ENCODE measurements at places on chromosomes 16 and 17.

DNA sequence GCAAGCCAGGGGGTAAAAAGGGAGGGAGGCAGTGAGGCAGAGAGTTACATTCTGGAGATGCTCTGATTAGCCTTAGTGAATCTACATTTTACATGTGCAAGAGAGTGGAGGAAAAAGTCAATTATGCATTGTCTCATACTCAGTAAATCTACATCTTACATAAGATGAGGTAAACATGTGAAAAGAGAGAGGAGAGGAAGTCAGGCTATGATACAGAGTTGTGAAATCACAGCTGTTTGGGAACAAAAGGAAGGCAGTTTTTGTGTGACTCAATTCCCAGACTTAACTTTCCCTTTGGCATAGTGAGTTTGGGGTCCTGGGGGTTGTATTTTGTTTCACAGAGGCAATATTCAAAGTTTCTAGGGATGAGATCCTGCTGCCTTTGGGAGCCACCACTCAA lies 67.8 kb downstream of the GP2 start:
- DNase-seq: no peak

- DNase-seq: no peak
Measured at GRCh38 chr17:42253578-42253977, 22.6 kb downstream of the STAT5B start.

GRCh38 chr16:77662246-77662645 lies 60.1 kb upstream of the NUDT7 start:
- DNase-seq: no peak

GRCh38 chr17:65017207-65017774 lies 39.2 kb downstream of the GNA13 start:
- no peak for DNase-seq

DNA sequence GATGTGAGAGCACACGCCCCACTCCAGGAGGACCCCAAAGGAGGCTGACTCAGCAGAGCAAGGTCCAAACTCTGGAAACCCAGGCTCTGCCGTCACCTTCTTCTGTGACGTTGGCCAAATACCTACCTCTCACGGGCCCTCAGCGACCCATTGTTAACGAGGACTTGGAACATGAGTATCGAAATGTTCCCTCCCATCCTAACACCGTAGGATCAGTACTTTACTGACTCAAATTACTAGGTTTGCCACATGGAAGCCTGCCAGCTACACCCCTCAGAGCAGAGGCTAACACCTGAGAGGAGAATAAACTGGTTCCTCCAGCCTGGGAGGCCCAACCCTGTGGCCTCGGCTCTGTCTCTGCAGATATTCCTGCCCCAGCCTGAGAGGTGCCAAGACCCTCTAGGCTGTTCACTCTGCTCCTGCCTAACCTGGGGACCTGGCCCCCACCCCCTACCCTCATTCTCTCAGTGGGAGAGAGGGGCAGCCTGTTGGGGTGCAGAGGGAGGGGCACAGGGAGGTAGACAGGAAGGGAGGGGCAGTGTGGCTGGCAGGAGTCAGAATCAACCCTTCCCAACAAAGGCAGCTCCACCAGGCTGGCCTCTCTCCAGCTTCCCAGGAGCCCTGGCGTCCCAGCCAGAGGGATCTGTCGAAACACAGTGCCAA lies 4.4 kb downstream of the PITPNM3 start:
- no peak for DNase-seq

DNA sequence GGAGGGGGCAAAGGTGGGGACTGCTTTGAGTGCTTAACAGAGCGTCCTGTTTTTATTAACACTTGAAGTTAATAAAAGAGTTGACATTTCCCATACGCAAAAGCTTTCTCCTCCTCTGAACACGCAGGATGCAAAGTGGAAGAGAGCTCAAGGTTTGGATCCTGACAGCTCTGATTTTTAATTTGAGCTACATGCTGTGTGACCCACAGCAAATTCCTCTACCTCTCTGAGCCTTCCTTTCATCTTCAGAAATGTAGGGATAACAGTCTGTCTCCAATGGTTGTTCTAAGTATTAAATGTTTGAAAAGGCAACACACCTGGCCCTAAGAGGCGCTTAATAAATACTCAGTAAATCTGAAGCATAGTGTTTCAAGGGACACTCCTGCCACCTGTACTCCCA lies 93.0 kb downstream of the CDYL2 start:
- no peak for DNase-seq
